ENCODE measurements at places on chromosomes 1 and 21.
A peak's percentile ranks its signal among the peaks of the same experiment; 100 is the strongest.

DNA sequence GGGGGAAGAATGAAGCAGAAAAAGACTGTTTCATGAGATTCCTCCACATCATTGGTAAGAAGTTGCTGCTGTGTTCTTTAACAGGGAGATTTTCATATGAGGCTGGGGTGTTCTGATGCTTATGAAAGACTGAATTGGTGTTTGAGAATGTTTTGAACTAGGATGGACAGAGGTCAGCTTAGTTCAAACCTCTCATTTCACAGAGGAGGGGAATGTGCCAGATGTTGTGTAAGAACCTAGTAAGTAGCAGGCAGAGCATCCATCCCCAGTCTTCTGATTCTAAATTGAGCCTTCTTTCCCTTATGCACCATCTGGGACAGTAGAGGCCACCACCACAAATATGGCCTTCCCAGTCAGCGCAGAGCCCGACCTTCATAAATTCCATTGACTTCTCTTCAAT is 43.7 kb downstream of the SAMD13 start:
- no peak for DNase-seq

DNA sequence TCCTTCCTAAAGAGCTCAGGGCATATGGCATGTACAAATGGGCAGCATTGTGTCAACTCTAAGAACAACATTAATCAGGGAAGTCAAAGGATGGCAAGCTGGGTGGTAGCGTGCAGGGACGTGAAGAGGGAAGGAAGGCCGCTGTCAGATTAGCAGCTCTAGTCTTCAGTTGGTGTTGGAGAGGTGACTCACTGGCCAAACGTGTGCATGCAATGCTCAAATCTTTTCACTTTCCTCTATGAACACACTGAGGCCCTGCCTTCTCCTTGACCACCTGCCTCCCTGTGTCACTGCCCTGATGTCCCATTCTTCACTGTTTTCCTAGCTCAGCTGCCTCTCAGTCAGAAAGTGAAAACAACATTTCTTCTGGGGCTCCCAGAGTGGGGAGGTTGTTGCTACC is 5.9 kb upstream of the PIGR start:
- DNase-seq: no peak

DNA sequence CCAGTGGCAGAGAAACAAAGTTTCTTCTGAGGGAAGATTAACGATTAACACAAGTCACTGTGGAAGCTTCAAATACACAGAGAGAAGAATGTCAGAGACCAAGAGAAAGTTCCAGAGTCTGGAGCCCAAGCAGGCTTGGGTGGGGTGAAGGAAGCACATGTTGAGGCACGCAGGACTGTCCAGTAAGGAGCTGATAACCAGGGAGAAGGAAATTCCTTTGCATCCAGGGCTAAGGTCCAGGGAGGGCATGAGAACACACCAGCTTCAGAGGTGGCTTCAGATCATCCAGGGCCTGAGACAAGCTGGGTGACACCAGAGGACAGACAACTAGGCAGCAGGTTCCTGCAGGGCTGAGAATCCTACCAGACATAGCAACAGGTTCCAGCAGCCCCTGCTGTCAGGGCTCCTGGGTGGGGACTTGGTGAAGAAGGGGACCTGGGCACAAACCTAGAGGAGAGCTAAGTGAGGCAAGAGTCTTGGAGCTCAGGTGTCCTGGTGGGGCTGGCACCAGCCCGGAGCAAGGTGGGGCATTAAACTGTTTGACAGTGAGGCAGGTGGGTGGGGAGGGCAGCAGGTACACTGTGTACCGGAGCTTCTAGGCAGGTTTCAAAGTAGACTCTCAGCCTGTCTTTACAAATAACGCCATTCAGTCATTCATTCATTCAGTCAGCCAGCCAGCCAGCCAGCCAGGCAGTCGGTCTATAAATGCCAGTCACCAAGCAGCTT is 2.6 kb upstream of the SPRR1A start:
- no peak for DNase-seq

DNA sequence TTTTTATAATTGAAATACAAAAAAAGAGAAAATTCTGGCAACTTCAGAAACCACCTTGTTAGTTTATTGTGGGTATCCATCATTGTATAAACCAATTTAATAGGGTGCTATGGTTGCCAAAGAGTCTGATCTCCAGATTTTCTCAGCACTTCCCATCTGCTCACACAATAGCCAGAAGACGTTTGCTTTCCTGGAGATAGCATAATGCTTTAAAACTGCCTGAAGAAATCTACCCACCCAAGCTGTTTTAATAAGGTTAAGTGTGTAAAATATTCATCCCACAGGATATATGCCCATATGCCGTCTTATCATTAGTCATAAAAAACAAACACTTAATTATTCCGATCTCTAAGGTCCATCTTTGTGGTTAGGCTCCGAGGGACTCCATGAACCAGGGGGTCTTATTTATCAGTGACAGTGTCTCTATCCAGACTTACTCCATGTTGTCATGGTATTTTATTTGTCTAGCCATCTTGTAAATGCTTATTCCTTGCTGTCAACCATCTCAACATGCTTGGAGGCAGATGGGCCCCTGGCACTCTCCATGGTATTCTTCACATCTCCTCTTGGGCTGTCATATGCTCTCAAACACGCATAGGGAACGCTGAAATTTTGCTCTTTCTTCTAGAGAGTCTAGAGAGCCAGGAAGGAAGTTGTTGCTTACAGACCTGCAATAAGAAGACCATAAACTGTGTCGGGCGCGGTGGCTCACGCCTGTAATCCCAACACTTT is 58.5 kb downstream of the MAP10 start:
- no peak for DNase-seq

GRCh38 chr1:244067893-244068292 is 16.8 kb downstream of the ZBTB18 start:
- no peak for DNase-seq

GRCh38 chr1:75725266-75725665 is 757 bp downstream of the ACADM start:
- no peak for DNase-seq

DNA sequence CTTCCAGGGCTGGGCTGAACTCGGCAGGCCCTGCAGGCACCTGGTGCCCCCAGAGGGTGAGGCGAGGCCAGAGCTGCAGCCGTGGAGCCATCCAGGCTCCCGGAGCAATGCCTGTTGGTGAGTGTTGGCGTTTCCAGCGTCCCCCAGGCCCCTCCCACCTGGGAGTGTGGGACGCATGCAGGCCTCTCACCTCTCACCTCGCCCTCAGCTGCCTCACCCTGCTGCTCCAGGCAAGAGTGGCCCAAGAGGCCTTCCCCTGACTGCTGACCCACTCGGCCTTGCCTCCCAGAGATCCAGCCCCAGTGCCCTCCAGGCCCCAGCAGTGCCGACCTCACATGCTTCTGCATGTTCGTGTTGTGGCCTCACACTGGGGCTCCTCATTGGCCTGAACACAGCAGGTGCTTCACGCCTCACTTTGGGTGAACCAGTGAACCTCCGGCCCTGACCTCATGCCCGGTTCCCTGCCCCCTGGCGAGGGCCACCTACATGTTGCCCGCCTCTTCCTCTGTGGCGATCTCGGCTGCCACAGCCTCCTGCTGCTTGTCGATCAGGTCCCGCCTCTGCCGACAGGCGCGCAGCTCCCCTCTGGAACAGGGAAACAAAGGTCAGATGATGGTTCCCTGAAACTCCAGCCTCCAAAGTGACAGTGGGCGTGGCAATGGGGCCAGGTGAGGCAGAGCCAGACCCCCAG is 17.0 kb downstream of the CFAP74 start:
- DNase-seq: no peak

DNA sequence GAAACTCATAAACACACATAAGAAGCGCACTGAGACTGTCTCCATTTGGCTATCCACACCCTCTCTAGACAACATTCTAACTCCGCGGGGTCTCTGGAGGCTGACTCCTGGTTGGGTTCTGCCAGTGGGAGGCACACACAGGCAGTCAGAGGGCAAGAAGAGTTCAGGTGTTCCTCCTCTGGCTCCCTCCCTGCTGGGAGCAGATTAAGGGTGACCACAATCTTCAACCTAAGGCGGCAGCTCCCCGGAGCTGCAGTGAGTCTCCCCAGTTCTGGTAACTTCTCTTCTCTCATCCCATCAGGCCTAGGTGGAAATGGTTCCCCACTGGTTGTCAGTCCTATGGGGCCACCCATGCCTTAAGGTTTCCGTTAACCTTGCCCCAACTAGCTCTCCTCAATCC is 7.4 kb upstream of the TENT5C start:
- no peak for DNase-seq

DNA sequence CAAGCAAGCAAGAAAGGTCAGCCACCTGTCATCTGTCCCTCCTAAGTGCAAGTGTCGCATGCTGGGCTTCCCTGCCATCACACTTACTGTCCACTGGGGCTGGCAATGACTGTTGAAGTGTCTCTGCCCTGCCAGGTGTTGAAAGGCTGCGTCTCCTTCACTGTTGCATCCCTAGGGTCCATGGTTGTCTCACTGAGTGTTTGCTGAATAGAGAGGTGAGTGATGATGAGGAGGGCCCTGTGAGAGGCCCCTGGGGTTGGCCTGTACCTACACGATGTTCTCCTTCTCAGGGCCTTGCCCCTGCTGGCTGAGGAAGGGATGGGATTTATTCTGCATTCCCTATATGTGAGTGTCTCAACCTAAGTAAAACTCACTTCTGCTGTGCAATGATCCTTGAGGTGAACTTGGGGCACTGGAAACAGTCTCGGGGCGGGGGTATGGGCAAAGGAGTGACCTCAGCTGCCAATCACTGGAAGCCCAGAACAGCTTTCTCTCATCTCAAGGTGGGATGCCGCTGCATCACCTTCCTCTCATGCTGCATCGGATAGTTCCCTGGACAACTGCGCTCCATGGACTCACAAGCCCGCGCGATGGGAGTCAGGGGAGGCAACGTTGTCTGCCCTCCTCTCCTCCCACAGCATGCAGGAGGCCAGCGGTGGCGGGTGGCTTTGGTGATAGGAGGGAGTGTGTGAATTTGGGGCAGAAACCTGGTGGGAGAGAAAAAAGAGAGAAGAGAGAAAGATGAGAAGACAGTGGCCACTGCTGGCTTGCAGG is 35.8 kb upstream of the SOX13 start:
- DNase-seq: no peak

GRCh38 chr1:46401154-46401913 is 7.2 kb downstream of the FAAH start:
- no peak for DNase-seq

- DNase-seq: no peak
These were observed 137.6 kb upstream of the SGIP1 start for GRCh38 chr1:66396212-66396890.

- no peak for DNase-seq
These were observed 90.8 kb downstream of the SMYD3 start for GRCh38 chr1:246416261-246416660.

GRCh38 chr1:247562198-247562597 is 13.3 kb downstream of the GCSAML start:
- no peak for DNase-seq

- DNase-seq: no peak
These were observed 95.2 kb downstream of the PBX1 start for GRCh38 chr1:164654200-164654599.

DNA sequence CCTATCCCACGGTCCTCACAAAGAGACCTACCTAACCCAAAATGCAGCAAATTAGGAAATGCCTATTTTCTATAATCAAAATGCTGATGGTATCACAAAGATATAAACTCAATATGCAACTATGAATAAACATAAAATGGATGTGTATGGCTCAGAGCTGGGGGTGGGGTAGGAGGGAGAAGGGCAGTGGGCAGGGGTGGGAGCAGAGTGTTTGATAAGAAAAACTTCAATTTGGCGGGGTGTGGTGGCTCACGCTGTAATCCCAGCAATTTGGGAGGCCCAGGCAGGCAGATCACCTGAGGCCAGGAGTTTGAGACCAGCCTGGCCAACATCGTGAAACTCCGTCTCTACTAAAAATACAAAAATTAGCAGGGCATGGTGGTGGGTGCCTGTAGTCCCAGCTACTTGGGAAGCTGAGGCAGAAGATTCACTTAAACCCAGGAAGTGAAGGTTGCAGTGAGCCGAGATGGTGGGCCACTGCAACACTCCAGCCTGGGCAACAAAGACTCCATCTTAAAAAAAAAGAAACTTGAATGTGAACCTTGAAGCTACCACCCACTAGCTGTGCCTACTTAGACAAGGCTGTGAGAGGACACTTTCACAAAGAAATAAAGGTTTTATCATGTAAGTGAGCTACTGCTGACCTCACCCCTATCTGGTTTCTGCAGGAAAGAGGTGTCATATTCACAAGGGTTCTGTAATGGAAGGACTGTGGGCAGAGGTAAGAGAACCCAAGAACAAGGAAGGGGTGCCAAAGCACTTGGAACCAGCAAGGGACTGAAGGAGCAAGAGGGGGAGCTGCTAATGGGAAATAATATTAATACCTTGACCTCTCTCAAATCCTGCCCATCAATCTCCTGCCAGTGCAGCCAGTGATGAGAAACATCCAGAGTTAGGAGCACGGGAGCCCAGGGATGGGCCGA is 53.0 kb downstream of the HLCS start:
- no peak for DNase-seq

DNA sequence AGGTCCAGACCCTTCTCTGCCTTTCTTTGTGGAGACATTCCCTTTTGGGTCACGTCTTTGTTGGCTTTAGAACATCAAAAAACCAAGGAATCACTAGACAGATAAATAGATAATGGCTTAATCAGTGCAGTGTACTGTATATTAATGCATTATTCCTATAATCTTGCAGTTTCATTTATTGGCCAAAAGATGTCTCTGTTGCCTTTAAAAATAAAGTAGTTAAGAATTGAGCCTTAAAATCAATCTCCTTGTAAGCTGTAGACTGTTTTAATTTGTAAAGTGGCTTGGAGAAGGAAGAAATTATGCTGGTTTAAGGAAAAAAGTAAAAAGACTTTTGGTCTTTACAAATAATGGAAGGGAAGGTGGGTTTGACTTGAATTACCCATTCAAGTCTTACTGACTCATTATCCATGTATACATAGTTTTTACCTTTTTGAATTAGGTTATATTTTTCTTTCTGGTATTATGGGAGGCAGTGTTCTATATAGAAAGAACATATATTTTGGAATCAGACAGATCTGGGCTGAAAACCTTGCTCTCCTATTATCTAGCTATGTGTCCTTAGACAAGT is 84.6 kb downstream of the VPS13D start:
- DNase-seq: peak; percentile 24

DNA sequence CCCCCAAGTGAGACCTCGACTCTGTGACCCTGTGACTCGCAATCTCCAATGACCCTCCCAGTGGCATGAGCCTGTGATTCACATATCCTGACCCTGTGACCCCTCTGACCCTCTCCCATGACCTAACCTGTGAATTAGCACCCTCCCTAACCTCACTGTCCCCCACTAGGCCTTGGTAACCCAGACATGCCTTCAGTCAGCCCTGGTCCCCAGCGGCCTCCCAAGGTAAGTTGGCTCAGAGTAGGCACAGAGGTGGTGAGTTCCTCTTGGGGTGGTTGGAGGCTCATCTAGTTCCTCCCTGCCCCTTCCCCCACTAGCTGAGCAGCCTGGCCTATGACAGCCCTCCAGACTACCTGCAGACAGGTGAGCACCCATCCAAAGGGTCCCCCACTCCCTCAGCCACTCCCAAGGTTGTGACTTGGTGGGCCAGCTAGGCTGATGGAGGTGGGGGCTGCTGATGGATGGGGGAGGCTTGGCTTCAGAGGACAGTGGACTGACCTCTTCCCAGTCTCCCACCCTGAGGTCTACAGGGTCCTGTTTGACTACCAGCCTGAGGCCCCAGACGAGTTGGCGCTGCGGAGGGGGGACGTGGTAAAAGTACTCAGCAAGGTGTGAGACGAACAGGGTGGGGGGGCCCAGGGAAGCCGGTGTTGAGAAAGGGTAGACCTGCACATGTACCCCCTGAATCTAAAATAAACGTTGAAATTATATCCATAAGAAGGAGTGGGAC is 1.6 kb downstream of the SH3D21 start:
- no peak for DNase-seq

Data from COR-L47 (cell line).